ENCODE measurements at places on chromosomes 1 and 21.

DNA sequence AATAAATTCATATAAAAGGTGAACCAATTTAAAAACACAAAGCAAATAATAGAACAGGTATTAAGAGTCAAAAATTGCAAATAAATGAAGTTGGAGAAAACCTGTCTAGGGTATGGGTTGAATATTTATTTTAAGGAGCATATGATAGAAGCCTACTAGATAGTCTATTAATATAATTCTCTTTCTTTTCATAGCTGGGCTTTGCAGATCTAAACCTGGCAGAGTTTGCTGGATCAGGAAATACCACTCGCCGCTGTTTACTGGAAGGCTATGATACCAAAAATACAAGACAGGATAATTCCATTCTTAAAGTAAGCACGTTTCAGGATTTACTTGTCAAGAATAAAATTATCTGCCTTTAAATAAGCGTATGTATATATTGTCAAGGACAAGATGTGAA is 48.9 kb downstream of the HENMT1 start:
- no peak for DNase-seq

GRCh38 chr1:152967201-152967600 is 3.2 kb upstream of the SPRR4 start:
- DNase-seq, result no peak

GRCh38 chr1:231694075-231694431 is 67.5 kb downstream of the DISC1 start:
- peak; percentile 32 for DNase-seq

DNA sequence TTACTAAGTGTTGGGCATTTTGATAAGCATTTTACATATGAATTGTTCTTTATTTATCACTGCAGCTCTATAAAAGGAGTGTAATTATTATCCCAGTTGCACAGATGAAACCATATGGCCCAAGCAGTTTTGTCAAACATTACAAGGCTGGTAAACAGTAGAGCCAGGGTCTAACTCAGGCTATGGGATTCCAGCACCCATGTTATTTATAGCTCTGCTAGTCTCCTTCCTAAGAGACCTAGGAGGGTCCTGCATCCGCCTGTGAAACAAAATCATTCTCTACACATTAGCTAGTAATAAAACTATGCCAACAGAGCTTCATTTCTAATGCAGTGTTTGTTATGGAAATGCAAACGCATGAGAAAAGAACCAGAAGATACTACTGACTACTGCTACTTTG is 58.6 kb downstream of the IL23R start:
- no peak for DNase-seq

DNA sequence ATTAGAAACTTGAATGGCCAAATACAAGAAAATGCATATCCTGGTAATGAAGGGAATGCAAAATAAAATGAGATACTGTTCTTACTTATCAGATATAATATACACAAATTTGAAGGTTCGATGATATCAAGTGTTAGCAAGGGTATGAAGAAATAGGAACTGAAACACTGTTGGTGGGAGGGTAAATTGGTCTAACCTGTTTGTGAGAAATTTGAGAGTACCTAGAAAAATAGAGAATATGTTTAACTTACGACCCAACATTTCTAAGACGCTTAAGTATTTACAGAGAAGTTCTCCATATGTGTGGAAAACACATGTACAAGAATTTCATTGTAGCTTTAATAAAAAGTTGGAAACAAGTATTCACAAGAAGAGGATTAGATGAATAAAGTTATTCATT is 25.9 kb downstream of the ATG4C start:
- DNase-seq, result no peak

DNA sequence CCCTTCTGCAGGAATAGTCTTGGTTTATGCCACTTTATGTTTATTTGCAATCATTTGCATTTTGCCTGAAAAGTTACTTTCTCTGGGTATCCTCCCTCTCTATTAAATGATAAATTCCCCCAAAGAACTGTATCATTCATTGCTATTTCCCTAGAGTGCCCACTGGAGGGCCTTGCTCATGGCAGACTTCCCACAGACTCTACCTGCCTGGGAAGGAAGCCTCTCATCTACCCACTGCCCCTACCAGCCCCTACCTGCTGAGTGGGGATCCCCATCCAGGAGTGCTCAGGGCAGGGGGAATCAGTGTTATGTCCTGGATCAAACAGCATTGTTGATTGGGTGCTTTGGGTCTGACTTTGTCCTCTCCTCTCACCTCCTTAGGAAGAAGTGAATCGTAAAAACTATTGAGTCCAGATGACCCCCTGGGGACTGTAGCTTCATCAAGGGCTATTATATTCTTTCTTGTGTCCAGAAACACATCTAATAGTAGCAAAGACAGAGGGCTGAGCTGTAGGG is 6.8 kb upstream of the LRRN2 start:
- DNase-seq, result no peak

DNA sequence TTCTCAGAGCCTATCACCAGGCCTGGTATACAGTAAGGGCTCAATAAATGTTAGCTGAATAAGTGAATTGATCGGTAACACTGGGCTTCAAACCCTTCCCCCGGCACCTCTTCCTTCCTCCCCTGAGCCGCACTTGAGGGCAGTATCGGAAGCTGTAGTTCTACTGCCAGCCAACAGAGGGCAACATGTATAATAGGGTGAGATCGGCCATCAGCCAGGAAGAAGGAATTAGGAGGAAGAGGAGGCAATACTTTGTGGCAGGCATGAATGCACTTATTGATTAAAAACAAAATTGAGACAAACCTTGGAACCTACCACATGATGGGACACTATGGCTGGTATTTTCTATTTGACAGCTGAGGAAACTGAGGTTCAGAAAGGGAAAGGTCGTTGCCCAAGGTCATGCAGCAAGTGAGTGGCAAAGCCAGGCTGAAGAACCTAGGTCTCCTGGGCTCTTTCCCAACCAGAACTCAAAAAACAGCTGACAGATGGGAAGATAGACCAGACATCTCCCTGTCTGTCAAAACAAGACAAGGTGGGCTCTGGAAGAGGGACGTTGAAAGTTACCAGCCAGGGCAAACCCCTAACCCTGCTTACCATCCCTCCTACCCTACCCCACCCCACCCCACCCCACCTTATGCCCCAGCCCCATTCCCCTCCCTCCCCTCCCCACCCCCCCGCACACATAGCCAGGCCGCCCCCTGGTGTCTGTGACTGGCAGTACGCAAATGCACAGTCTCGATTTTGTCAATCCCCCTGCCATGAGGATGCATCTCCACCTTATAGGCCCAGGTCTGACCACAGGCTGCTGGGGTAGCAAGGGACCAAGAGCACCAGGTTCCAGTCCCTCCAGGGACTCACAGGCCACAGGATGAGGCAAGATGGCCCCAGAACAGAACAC is 107.3 kb upstream of the RUNX3 start:
- DNase-seq, result no peak

DNA sequence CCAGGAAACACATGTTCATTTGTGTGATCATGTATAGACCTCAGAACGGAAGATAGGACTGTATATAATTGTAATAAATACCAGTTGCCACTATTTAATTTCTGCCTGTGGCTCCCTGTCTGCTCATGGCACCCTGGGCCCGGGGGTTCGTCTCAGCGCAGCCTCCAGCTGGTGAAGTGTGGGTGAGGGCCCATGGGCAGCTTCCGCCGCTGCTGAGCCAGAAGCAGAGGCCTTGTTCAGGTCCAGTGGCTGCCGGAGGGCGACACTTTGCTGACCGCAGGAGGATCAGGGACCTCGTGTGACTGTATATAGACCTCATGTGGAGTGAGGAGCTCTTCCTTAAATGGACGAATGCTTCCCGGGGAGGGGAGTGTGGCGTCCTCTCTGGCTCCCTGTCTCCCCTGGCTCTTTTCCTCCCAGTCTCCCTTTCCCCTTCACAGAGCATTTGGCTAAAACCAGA is 155.9 kb downstream of the PEX14 start:
- DNase-seq, result no peak

- no peak for DNase-seq
These were observed 304.2 kb downstream of the CAMTA1 start for GRCh38 chr1:7089497-7089896.

GRCh38 chr1:99843760-99844159 is 6.4 kb upstream of the AGL start:
- DNase-seq, result no peak

- DNase-seq, result peak; percentile 95
These were observed 51.5 kb downstream of the PTPRF start for GRCh38 chr1:43582162-43582566.

DNA sequence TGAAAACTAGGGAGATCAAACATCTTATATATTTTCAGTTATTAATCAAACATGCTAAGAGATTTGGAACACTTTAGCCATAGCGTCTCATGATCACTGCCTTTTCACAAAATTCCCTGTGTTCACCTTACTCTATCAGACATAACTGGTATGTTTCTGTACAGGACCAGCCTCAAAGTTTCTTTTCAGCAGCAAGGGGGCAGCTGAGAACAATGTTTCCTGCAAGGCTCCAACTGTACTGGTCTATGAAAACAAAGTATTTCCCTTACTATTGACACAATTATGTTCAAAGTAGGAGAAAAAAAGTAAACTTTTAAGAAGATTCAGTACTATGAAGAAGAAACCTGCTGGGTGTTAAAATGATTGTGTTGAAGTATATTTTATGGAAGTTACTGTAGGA is 98.5 kb downstream of the ATF6 start:
- DNase-seq, result no peak

DNA sequence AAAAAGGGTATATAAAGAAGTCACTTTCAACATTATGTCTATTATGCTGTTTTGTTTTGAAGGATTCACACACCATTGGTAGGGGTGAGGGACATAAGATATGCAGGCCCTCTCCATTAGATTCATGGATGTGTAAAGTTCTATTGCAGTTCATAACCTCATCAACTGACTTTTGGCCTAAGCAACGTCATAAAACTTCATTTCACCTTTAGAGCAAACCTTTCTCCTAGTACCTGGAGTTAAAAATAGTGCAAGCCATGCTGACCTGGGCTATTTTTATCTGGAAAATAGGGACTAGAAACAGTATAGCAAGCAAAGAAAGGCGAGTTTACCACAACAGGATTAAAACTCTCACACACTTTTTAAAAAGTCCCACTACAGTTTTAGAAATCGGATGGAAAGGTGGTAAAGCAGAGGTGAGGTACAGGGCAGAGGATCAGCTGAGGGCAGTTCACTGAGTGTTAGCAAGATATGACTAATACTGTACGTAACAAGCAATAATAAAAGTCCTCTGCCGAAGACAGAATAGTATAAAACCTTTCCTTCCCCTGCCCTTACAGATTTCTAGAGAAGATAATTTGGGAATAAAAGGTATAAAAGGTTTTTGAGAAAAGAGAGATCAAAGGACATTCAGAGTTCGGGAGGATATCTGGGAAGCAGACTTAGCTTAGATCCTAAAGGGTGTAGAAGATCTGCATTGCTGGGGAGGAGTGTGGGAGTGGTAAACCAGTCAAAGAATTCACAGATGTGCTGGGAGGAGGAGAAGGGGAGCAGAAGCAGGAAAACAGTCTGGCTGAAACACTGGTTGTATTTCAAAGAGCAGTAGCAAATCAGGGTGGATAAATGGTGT is 14.3 kb downstream of the EGLN1 start:
- no peak for DNase-seq

DNA sequence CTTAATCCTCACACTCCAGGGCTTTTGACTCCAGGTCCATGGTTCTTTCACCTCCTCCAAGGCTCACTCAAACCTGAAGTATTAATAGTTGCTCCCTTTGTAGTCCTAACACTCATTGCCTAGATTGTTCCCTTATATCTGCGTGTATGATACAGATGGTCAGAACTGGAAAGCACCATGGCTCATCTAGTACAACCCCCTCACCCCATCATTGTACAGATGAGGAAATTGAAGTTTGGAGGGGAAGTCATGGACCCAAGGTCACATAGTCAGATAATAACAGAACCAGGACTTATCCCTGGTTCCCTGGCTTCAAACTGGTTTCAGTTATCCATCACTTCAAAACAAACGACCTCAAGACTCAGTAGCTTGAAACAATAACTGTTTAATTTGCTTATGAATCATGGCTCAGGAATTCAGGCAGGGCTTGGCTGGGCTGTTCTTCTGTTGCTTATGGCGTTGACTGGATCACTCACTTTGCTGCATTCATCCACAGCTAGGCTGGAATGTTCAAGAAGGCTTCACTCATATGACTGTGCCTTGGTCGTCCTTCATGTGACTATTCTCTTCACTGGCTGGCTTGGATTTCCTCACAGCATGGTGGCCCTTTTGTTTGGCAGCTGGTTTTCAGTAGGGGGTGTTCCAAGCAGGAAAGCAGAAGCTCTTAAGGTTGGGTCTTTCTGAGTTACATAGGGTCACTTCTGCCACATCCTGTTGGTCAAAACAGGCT is 5.0 kb downstream of the NOS1AP start:
- no peak for DNase-seq

GRCh38 chr21:31278511-31279130 is 65.4 kb downstream of the TIAM1 start:
- no peak for DNase-seq

GRCh38 chr1:52569449-52570210 is 16.7 kb upstream of the TUT4 start:
- DNase-seq, result no peak

DNA sequence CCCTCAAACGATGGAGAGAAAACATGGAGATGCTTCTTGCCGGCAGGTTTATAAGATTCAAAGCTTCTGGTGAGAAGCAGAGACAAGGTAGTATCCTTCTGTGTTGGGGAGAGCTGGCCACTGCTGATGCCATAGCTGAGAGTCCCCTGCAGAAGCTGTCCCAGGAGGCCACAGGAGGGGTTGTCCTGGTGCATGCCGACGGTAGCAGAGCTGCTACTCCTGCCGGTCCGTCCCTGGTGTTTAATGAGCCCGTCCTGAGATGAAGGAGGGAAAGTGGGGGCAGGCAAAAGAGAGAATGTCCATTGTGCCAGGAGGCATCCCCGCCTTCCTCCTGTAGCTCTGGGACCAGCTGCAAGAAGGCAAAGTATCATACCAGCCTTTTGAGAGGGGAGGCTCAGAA is 10.4 kb upstream of the C2CD2 start:
- DNase-seq, result no peak

DNA sequence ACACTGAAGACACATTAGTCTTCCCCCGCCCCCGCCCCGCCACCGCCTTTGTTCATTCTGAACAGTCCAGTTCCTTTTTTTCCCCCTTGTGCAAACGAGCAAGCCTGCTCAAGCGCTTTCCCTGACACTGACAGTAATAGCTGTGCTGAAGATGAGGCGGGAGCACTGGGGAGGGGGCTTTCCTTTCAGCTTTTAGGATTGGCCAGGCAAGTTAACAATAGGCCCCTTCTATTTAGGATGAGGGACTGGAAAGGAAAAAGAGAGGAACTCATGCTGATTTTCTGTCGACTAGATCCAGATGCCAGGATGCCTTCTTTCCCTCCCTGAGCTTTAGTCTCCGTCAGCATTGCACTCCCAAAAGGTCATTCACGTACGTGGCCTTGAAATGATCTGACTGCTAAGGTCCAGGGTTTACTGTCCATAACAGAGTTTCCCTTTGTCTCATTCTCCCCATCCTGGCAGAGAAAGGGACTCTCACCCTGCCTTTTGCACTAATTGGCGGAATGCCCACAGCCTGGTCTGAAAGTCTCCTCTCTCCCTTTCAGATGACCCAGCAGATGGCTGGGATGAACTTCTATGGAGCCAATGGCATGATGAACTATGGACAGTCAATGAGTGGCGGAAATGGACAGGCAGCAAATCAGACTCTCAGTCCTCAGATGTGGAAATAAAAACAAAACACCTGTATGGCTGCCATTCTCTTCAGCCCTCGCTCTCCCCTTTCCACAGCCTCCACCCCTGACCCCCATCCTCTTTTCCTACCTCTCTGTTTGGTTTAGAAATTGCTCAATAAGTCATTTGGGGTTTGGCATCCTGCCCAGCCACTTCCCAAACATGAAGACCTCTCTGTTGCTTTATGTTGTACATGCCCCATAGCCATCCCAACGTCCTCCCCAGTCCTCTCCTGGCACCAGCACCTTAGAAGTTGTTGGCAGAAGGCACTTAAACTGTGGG is 28.6 kb upstream of the ZFP69B start:
- DNase-seq, result peak; percentile 58

Data from DMS79 (cell line).